Urinary bladder (tissue), 4 donors: ENCODE measurements at places on chromosomes 7 and 10. TPM values are rescaled to one million over a fixed set of nuclear protein-coding genes. Genes with fewer than 3 reads are reported as not detected.

SSC4D gene
- total RNA-seq, result 0.37 TPM

LRRC18 gene
- 0.32 TPM for total RNA-seq

HPS6 gene
- total RNA-seq, result 11.1 TPM

SLC26A5 gene
- 1.6 TPM for total RNA-seq

NXPH1 gene
- 2.0 TPM for total RNA-seq

TBC1D12 gene
- total RNA-seq, result 52.9 TPM

ZFYVE27 gene
- total RNA-seq, result 13.5 TPM

FAM221A gene
- 4.3 TPM for total RNA-seq

DNA sequence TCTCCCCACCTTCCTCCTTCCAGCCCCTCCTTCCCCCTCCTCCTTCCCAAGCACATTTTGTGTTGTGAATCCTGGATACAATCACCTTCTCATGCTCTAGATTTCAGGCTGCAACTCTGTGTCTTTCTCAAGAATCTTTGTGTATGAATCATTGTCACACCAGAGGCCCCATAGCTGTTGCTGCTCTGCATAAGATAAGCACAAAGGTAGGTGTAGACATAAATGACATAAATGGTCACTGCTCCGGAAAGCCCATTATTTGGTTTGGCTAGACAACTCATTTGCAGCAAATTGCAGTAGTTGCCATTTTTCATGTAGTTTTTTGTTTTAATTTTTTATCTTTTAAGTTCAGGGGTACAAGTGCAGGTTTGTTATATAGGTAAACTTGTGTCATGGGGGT is 216.3 kb upstream of the NRP1 start:
- DNase-seq, result no peak

- DNase-seq, result no peak
Observed at GRCh38 chr7:66100408-66101050, 14.1 kb upstream of the CRCP start.

GRCh38 chr10:29151005-29151404 is 137.9 kb upstream of the LYZL1 start:
- no peak for DNase-seq

DNA sequence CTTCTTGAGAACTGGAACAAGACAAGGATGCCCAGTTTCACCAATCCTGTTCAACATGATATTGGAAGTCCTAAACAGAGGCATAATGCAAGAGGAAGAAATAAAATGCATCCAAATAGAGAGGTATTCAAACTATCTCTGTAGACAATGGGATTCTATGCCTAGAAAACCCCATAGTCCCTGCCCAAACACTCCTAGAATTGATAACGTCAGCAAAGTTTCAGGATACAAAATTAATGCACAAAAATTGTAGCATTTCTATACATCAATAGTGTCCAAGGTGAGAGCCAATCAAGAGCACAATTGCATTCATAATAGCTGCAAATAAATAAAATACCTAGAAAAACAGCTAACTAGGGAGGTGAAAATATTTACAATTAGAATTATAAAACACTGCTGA is 72.5 kb downstream of the PCDH15 start:
- DNase-seq, result no peak

DNA sequence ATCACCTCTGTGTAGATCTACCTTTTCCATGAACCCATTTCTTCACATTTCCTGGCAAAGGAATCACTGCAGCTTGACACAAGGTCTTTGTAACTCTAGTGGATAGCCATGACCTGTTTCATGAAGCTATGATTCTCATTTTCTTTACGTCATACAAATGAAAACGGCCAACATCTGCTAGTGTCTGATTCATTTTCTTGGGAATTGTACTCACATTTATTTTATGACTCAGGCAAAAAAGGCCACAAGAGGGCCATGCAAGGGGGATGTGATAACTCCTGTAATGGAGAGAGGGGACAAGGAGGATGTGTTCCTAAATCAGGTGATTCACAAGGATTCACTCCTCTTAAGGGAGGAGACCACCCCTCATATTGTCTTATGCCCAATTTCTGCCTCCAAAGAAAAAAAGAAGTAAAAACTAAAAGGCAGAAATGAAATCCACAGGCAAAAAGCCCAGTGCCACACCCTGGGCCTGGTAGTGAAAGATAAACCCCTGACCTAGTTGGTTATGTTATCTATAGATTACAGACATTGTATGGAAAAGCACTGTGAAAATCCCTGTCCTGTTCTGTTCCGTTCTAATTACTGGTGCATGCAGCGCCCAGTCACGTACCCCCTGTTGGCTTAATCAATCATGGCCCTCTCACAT is 249.9 kb downstream of the IPMK start:
- no peak for DNase-seq

GRCh38 chr7:116353647-116354046 is 143.3 kb downstream of the TES start:
- DNase-seq, result no peak

GRCh38 chr7:116087291-116087690 is 56.7 kb upstream of the TFEC start:
- no peak for DNase-seq

- DNase-seq, result no peak
Observed at GRCh38 chr10:75395066-75395931, 6.3 kb downstream of the ZNF503 start.

DNA sequence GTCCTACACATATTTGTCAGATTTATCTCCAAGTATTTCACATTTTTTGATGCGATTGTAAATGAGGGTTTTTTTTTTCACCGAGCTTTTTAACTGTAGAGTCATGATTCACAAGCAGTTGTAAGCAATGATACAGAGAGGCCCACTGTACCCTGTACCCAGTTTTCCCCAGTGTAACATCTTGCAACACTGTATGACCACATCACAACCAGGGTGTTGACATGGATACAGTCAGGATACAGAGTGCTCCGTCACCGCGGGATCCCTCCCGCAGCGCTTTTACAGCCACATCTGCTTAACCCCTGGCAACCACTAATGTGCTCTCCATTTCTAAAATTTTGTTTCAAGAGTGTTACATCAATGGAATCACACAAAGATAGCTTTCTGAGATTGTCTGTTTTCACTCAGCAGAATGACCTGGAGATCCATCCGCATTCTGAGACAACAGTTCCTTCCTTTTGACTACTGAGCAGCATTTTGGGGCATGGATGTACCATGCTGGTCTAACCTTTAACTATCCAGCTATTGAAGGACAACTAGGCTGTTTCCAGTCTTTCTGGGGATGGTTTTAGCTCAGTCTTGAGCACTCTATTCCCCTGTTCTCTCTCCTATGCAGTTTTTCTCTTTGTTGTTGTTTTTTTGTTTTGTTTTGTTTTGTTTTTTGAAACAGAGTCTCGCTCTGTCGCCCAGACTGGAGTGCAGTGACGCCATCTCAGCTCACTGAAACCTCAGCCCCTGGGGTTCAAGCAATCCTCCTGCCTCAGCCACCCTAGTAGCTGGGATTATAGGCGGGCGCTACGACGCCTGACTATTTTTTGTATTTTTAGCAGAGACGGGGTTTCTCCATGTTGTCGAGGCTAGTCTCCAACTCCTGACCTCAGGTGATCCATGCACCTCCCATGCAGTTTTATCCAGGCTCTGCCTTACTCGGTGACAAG is 25.9 kb downstream of the GPRIN2 start:
- no peak for DNase-seq

GRCh38 chr7:148079206-148080080 is 511.1 kb upstream of the C7orf33 start:
- no peak for DNase-seq

DNA sequence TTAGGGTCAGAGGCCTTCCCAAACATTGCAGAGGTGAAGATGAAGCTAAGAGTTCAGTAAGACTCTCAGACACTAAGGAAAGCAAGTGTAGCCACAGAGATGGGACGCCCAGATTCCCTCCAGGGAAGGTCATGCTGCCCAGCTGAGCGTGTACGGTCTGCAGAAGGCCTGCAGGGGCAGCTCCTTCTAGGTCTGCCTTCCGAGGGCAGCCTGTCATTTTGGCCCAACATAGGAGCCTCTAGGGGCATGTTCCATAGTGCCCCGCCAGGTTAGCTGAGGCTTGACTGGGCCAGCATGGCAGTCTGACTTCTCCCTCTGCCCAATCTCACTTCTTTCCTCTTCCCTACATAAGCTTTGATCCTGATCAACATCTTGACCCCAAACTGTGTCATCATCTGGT is 130.7 kb downstream of the PIP4K2A start:
- DNase-seq, result no peak

- DNase-seq, result no peak
Observed at GRCh38 chr10:99521765-99522469, 10.8 kb upstream of the NKX2-3 start.

GRCh38 chr10:22536620-22537019 is 177.8 kb downstream of the PIP4K2A start:
- DNase-seq, result no peak

DNA sequence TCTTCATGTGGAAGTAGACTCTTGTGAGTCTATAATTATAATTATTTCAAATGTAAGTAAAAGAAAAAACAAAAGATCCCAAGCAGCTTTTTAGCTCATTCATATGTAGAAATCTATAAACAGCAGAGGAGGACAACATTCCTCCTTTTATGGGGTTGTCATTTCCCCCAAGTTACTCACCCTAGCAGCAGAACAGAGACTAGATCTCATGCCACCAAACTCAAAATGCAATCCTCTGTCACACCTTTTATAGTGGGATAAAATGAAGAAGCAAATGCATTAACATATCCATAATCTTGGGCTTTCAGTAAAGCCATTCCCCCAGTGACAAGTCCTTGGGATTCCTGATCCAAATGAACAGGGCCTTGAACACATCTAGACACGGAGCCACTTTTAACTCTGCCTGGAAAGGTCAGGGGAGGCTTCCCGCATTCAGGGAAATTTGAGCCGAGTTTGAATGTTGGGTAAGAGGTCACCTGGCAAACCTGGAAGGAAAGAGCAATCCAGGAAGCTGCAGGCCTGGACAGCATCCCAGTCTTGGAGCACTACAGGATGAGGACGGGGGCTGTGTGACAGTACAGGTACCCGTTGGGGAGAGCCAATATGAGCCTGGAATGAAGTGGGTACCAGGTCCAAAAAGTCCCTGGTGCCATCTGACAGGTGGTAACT is 76.4 kb downstream of the DOCK4 start:
- DNase-seq, result no peak

DNA sequence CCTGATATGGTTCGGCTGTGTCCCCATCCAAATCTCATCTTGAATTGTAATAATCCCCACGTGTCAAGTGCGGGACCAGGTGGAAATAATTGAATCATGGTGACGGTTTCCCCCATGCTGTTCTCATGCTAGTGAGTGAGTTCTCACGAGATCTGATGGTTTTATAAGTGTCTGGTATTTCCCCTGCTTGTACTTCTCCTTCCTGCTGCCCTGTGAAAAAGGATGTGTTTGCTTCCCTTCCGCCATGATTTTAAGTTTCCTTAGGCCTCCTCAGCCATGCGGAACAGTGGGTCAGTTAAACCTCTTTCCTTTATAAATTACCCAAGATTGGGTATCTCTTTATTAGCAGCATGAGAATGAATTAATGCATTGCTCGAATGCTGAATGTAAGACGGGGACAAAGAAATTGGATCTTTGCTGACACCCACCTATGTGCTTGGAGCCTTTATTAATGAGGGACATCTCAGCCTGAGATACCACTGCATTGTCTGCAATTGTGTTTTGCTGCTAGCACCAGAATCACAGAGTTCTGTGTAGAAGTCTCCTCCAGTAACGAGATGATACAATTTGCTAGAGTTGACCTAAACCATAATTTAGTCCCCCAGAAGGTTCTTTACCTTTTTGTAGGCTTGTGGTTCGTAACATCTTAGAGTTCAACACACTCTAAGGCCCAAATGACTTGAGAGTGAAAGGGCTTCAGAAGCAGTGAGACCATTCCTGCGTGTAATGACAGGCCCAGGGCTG is 28.6 kb downstream of the SLC35B4 start:
- DNase-seq, result no peak

GRCh38 chr10:29228562-29228961 is 60.3 kb upstream of the LYZL1 start:
- no peak for DNase-seq

GRCh38 chr10:132539894-132540293 is 2.3 kb downstream of the INPP5A start:
- DNase-seq, result no peak

GRCh38 chr7:15257689-15258088 is 304.1 kb downstream of the AGMO start:
- DNase-seq, result no peak

GRCh38 chr10:86295351-86295750 is 71.2 kb downstream of the GRID1 start:
- DNase-seq, result no peak

- no peak for DNase-seq
Observed at GRCh38 chr10:122323941-122324675, 50.4 kb upstream of the PLEKHA1 start.

GRCh38 chr10:133117688-133118071 is 30.0 kb downstream of the ADGRA1 start:
- DNase-seq, result no peak

DNA sequence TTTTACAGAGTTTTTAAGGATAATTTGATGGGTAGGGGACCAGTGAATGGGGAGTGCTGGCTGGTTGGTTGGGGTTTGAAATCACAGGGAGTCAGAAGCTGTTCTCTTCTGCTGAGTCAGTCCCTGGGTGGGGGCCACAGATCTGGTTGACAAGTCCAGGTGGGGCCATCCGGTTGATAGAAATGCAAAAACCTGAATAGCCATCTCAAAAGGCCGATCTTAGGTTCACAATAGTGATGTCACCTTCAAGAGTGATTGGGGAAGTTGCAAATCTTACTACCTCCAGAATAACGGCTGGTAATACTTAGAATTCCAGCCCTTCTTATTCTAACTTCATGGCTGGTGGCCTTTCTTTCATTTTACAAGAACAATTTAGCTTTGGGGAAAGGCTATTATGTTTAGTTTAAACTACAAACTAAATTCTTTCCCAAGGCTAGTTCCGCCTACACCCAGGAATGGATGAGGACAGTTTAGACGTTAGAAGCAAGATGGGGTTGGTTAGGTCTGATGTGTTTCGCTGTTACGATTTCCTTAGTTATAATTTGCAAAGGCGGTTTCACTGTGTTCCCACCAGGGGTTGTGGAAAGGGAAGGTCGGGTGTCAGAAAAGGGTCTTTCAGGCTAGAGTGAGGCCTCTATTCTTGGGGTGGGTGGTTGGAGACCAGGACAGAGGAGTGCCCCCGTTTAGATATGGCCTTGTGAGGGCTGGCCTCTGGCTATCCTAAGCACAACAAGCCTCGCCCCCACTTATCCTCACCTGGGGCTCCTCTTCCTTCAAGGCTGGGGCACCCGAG is 27.4 kb downstream of the IFT22 start:
- DNase-seq, result no peak
